ENCODE measurements at places on chromosomes 5 and 9.
A peak's percentile ranks its signal among the peaks of the same experiment; 100 is the strongest.

DNA sequence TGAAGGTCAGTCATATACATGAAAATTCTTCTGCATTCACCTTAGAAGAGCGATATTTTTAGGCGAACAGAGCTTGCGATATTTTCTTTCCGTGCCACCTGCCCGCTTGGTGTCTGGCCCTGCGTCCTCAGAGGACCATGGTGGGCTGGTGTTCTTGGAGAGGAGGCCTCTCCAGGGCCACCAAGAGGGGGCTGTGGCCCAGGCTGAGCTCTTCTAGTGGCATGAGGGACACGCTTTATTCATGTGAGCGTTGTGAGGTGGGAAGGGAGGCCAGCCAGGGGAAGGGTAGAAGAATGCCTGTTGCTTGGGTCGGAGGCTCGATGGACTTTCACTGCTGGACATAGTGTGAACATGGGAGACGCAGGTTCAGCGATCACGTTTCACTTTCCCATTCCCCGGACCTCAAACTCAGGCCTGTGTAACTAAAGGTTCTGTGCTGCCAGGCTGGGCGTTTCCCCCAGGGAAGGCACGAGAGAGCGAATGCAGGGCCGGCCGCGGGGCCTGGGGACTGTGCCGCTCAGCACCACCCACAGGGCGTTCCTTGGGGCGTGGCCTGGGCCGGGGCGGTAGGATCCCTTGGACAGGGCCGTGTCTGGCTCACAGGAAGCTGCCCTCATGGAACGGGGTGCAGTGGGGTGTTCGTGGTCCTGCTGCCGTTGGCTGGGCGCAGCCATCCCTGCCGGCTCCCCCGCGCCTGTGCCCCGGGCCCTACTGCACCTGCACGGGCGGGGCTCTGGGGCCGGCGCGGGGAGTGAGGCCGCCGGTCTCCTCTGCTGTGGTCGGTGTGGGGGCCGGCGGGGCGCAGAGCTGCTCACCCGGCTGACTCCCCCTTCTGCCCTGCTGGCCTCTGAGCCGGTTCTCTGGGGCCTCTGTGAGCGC, 40.7 kb upstream of the CLPTM1L start:
- peak; percentile 80 for DNase-seq

GRCh38 chr9:136903041-136903554, 16.8 kb downstream of the TRAF2 start:
- no peak for DNase-seq

DNA sequence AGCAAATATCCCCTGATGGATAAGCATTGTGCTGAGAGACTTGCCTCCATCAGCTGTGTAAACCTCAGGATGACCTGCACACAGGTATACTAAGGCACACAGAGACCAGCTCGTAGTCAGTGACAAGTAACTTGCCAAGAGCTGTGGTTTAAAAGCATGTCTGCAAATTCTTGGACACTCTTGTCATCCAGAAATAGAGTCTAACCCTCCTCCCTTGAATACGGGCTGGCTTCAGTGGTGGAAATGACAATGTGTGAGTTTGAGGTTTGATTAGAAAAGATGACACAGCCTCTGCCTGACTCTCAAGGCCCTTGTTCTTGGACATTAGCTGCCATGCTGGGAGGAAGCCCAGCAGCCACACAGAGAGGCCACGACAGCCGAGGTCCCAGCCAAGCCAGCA, 114.4 kb downstream of the GADD45G start:
- DNase-seq = no peak

DNA sequence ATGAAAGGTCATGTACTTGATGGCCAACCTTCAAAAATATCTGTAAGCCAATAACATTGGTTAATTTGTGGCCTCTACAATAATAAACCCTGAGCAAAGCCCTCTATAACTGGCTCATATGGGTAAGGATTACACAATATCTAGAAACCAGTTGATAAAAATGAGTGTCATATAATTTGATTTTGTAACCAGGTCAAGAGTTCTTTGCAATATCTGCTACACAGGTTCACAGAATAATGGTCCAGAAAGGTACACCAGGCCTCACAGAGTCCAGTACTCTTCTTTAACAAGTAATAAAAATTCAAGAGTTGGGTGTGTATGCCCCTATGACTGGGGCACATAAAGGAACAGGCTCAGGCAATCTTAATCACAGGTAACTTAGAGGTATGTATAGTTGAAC, 95.3 kb downstream of the AUH start:
- DNase-seq = no peak

- DNase-seq = peak; percentile 65
These were observed 9.4 kb upstream of the PRSS3 start for GRCh38 chr9:33785914-33786313.

DNA sequence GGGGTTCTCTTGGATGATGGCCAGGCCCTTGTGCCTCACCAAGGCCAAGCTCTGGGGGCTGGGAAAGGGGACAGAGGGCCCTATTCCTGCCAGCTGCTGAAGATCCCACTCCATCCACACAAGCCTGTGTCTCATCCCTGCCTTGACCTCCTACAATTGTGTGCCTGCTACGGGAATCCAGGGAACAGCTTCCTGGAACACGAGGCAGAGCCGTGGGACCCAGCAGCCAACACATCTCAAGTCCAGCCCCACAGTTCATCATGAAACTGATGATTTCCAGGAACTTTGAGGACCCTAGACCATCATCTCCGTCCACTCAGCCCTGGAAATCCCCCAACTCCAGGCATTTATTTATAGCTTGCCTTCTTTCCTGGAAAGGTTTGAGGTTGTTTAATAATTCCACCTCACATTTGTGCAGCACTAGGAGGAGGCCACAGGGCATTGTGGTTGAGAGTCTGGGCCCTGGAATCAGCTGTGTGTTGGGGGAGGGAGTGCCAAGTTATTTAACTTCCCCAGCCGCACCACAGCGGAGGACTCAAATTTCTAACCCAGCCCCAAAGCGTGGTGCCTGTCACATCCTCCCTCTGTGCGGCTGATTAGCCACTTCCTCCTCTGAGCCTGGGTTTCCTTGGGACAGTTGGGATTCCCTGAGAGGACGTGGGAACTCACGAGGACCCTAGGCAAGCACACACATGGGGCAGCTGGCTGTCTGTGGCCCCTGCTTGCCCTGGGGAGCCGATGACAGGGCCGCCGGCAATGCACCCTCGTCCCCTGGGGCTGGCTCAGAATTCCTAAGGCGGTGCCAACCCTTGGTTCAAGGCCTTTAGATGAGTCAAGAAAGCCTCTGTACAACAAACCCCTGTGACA, 58.2 kb upstream of the GGTA1 start:
- DNase-seq = peak; percentile 94

GRCh38 chr9:136546697-136547501, 1.1 kb upstream of the NOTCH1 start:
- DNase-seq = peak; percentile 37

- peak; percentile 21 for DNase-seq
These were observed 12.8 kb upstream of the TEX48 start for GRCh38 chr9:114694719-114695269.

DNA sequence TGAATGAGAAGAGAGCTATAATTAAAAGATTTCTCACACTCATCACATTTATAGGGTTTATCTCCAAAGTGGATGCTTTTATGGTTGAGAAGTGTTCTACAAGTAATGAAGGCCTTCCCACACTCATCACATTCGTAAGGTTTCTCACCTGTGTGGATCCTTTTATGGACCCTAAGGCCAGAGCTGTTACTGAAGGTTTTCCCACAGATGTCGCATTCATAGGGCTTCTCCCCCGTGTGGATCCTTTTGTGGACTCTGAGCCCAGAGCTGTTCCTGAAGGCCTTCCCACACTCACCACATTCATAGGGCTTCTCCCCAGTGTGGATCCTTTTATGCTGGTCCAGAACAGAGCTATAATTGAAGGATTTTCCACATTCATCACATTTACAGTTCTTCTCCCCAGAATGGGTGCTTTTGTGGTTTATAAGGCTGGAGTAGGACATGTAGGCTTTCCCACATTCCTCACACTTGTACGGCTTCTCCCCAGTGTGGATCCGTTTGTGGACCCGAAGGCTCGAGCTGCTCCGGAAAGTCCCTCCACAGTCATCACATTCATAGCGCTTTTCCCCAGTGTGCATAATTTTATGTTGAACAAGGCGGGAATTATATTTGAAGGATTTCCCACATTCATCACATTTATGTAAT, 10.5 kb downstream of the ZFP62 start:
- DNase-seq = no peak

DNA sequence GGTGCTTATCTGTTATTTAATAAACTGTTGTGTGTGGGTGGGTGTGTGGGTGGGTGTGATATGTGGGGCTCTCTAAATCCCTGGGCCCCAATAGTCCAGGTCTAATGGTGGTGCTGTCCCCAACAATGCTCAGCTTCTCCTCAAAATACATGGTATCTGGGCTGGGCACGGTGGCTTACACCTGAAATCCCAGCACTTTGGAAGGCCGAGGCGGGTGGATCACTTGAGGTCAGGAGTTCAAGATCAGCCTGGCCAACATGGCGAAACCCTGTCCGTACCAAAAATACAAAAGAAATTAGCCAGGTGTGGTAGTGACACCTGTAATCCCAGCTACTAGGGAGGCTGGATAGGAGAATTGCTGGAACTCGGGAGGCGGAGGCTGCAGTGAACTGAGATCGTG, 4.5 kb upstream of the ORM1 start:
- DNase-seq = no peak

GRCh38 chr5:16178745-16179372, 732 bp downstream of the MARCHF11 start:
- DNase-seq = no peak

- DNase-seq = no peak
These were observed 262.1 kb upstream of the RPS23 start for GRCh38 chr5:82540301-82540700.

GRCh38 chr5:33075731-33076130, 364.6 kb downstream of the NPR3 start:
- no peak for DNase-seq

DNA sequence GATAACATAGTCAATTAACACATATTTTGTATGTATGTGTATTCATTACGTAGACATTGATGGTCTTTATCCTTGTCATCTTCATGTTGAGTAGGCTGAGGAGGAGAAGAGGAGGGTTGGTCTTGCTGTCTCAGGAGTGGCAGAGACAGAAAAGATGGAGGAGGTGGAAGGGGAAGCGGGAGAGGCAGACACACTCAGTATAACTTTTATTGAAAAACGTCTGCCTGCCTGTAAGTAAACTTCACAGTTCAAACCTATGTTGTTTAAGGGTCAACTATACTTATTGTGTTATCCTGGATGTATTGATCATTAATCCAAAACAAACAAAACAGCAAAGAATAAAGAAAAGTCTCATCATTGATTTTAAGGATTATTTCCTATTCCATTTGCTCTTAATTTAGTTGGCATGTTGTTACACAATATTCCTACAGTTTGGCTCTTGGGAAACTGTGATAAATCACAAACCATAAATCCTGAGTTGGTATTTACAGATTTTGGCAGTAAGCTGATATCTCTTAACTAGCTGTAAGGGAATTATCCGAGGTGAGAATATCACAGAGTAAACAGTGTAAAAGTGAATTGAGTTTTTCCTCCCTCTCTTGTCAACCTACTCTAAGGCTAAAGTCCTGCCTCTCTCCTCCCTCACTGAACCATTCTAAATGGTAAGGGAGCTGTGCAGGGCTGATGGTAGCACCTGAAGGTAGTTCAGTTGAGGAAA, 487.2 kb downstream of the SPATA31D1 start:
- no peak for DNase-seq

DNA sequence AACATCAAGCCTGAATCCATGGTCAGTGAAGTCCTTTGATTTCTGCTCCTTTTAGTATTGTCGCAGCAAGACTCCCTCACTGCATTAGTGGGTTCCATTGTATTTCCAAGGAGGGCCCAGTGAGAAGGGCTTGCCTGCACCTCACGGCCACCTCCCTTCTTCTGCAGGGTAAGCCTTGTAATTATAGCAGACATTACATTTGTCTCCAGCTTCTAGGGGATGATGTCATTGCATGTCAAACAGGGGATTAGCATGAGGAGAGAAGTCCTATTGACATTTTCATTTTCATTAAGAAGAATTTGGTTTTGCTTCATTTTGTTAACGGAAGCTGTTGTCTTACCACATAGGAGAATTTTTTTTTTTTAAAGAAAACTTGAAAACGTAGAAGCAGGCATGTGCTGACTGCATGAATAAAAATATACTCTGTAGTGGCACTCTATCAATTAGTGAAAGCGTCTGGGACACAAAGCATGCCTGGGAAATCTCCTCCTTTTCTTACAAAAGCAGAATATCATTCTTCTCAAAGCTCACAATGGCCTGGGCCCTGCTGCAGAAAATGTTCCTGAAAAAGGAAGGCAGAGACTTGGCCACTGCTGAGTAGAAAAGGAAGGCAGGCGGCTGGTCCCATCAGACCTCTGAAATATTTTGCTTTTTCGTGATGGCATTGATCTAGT, 27.1 kb downstream of the MAP1B start:
- peak; percentile 27 for DNase-seq

- no peak for DNase-seq
These were observed 238.8 kb downstream of the GADD45G start for GRCh38 chr9:89843591-89843990.

GRCh38 chr9:27542508-27542907, 12.9 kb upstream of the MOB3B start:
- DNase-seq = no peak

- DNase-seq = no peak
These were observed 182.2 kb downstream of the AUH start for GRCh38 chr9:91179237-91180138.

- DNase-seq = no peak
These were observed 131.3 kb upstream of the ABCA1 start for GRCh38 chr9:105059252-105059651.

GRCh38 chr5:66009277-66009676, 82.9 kb downstream of the ERBIN start:
- DNase-seq = no peak

GRCh38 chr5:55276771-55277170, 30.7 kb downstream of the DHX29 start:
- no peak for DNase-seq

- DNase-seq = no peak
These were observed 510.2 kb downstream of the PRELID2 start for GRCh38 chr5:145324767-145325479.

GRCh38 chr9:2385746-2386145, 235.8 kb upstream of the VLDLR start:
- DNase-seq = no peak

GRCh38 chr9:125074976-125075375, 68.4 kb downstream of the SCAI start:
- no peak for DNase-seq

Data from MV-4-11 (cell line).